ENCODE measurements at places on chromosomes 12 and 14. TPM values are rescaled to one million over a fixed set of nuclear protein-coding genes. Genes with fewer than 3 reads are reported as not detected.

DNA sequence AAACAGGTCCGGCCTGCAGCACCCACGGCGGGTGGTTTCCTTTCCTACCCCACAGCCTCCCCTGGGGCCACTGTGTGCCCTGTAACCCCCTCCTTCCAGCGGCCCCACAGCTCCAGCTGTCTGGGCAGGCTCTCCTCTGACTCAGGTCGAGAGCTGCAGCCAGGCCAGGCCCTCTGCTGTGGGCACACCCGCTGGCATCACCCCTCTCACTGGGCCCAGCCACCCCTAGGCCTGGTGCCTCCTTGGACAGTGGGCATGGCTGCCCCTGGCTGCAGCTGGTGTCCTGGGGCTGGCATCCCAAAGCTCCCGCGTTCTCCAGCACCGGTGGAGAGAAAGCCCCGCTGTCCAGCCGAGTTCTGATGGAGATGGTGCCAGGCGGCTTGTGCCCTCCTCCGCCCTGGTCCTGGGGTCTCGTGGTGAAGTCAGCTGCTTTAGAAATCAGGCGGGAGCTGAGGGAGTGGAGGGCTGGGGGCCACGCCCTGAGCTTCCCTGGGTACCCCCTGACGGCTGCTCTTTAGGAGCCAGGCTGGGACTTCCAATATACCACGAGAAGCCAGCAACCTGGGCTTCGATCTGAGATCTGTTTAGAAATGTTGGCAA, 114.9 kb downstream of the KIF26A start:
- no peak for DNase-seq

DNA sequence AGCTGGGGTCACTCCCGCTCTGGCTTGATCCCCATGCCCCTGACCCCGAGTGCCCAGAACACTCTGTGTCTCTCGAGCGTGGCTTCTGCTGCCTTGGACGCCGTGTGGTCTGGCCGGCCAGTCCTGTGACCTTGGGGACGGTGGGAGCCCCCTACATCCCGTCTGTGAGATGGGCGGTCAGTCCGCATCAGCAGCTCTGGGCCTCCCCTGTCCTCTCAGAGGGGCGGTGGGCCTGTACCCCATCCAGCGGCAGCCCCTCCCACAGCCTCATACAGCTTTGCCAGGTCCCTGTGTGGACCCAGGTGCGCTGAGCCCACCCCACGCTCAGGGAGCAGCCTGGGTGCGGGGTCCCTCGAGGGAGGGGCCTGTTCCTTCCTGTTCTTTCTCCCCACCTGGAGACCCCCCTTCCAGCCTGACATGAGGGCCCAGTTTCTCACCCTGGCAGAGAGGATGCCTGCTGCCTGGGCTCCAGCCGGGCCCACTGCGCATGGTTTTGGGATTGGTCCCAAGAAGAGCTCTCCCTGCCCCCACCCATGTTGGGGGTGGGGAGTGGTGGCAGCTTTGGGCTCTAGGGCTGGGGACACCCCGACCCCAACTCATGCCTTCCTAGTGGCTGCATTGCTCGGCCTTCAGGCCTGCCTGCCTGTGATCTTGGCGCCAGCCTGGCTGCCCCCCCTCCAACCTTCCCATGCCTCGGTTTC, 1.5 kb downstream of the MTA1 start:
- DNase-seq: no peak

DNA sequence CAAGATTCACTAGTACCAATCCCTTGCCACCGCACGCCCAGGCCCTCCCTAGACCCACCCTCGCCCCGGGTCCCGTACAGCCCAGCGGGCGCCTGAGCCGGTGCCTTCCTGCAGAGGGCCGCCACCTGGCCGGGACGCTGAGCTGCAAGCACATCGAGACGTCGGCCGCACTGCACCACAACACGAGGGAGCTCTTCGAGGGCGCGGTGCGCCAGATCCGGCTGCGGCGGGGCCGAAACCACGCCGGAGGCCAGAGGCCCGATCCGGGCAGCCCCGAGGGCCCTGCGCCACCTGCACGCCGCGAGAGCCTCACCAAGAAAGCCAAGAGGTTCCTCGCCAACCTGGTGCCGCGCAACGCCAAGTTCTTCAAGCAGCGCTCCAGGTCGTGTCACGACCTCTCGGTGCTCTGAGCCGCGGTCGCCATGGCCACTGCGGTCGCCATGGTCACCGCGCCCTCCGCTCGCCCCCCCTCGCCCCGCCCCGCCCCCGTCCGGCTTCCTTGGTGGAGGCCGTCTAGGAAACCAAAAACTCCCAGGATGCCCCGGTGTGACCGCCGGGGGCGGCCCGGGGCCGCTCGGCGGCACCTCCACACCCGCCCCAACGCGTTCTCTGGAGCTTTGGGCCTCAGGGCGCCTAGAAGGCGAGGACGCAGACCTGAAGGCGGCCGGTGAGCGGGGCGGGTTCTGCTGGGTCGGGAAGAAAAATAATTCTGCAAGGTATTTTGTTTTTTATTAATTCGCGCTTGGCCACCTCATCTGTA, 3.7 kb downstream of the REM2 start:
- DNase-seq: peak; percentile 81

DNA sequence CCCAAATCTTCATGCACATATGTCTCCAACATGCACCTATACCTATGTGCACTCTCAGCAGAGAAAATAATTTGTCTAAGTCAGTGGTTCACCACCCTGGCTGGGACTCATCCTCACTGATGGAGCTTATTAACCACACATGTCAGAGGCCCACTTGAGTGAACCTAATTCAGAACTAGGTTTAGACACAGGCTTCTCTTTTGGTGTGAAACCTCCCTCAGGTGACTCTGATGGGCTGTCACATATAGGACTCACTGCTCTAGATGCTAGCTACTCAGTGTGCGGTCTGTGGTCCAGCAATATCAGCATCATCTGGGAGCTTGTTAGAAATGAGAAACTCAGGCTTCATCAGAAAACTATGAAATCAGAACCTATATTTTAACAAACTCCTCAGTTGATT, 85.7 kb downstream of the SLC6A15 start:
- no peak for DNase-seq

DNA sequence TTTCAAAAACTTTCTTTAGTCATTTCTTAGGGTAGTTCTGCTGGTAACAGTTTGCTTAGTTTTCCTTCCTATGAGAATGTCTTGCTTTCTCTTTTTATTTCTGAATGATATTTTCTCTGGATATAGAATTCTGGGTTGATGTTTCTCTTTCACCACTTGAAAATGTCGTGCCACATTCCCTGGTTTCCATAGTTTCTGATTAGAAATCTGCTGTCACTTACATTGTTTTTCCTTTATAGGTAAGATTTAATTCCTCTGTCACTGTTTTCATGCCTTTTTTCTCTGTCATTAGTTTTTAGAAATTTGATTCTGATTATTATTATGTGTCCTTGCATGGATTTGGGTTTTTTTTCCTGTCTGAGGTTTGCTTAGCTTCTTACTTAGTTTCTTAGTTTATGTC, 77.3 kb upstream of the PCNX4 start:
- DNase-seq: no peak

GRCh38 chr14:23186913-23187654, 3.6 kb upstream of the SLC7A8 start:
- DNase-seq: peak; percentile 58

Gene CLEC7A
- 9.0 TPM for total RNA-seq

GRCh38 chr14:102828151-102828550, 50.9 kb downstream of the TRAF3 start:
- DNase-seq: no peak

Gene RAPGEF3
- total RNA-seq: 83.4 TPM

DNA sequence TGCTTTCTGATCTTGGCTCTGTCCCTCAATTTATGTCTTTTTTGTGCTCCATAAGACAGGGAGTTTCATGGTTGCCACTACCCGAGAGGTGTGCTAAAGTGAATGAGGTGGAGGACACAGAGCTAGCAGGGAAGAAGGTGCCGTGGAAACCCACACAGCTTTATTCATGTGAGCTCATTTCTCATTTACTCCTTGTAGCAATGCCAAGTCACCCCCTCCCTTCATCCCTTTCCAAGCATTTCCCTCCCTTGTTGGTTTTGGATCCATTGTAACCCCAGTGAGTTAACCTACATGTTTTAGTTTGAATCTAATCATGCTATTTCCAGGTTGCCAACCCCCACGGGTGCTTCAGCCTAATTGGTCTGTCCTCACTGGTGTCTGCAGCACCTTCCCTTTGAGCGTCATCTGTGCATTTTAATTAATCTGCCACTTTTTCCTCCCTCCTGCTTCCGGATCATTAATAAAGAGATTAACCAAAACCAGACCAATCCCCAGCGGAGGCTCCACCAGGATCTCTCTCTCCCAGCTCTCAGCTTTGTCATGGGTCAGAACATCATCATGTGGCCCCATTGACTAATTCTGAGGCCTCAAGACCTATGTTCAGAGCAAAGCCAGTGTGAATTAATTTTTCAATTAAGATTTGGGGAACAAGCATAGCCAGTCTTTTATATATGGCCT, 56.2 kb downstream of the NTF3 start:
- DNase-seq: no peak

DNA sequence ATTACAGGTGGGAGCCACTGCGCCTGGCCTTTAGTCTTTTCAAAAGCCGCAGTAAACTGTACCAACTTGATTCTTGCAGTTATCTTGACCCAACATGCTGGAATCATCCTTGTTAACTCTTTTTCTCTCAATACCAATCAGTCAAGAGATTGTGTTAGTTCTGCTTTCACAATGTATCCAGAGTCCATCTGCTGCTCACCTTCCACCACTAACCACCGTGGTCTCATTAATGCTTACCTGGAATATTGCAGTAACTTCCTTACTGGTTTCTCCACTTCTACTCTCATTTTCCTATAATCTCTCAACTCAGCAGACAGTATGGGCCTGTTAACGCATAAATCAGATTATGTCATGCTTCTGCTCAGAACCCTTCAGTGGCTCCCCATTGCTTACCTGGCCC, 62.2 kb downstream of the VEZT start:
- no peak for DNase-seq
